NCI-H524 (cell line): ENCODE measurements at places on chromosomes 4 and X.

- DNase-seq, result no peak
Measured at GRCh38 chrX:139739138-139739537, 31.2 kb upstream of the MCF2 start.

DNA sequence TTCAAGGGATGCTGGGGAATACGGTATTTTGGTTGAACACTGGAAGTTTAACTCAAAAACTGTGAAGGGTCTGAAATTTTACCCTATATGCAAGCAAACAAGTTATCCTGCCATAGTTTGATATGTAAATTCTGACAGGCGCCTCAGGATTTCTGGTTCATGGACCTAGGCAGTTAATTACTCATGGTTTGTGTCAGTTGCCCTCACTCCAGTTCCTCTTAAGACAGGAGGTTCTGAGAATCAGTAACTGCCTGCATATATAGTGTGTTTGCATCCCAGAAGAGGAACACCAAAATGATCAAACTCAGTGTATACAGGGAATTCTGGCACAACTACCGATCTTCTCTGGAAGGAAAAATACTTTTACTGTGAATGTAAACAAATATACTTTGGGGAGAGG is 360.4 kb upstream of the NWD2 start:
- no peak for DNase-seq

DNA sequence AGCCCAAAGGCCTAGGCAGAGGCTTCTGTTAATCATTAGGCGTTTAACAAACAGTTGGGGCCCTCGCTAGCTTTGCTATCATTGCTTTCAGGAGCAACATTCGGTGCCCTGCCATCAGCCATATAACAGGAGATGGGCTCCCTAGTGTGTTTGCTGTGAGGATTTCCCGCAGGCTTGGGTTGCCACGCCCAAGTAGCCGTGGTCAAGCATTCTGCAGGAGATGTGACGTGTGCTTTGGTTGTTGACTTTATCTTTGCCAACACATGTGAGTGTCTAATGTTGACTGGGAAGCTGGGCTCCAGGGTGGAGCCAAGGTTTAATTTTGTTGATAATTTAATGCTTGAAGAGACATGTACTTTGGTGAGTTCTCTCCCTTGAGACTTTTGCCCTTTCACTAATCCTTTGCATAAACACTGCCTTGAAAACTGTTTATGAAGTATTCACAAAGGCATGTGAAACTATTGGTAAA is 184.6 kb upstream of the KIT start:
- no peak for DNase-seq

- DNase-seq, result no peak
Measured at GRCh38 chr4:123116412-123116811, 194.0 kb upstream of the NUDT6 start.

- DNase-seq, result no peak
Measured at GRCh38 chr4:84939113-84939512, 27.4 kb downstream of the WDFY3 start.

DNA sequence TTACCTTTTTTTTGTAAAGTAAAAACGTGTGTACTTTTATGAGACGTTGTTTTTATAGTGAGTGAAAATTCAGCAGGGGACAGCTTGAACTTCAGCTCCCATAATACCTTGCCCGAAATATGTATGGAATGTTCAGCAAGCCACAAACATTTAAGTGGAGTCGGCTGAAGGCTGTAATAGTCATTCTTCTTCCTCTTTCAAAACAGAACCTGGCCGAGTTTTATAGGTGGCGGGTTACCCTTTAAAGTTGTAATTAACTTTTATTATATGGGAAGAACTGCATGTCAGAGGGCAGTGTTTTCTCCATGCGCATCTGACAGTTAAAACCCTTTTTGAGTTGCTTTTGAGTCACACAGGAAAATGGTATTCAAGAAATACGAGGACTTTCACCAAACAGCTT is 50.7 kb downstream of the CLDN34 start:
- no peak for DNase-seq

DNA sequence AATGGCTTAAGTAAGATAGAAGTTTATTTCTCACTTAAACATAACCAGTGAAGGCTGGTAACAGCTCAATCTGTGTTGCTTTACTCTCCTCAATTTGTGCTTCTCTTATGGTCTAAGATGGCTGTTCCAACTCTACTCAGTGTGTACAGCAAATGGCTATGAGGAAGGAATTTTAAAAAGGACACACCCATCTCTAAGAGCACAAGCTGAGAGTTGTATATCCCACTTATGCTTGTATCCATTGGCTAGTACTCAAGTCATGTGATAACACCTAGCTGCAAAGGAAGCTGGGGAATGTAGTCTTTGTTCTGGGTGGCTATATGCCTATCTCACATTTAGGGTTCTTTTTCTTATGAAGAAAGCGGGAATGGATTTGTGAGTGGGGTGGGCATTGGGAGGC is 63.3 kb downstream of the GPAT3 start:
- peak; percentile 24 for DNase-seq

GRCh38 chr4:109368661-109369060 is 65.0 kb upstream of the SEC24B start:
- no peak for DNase-seq

GRCh38 chr4:87410679-87411078 is 11.7 kb upstream of the NUDT9 start:
- no peak for DNase-seq

DNA sequence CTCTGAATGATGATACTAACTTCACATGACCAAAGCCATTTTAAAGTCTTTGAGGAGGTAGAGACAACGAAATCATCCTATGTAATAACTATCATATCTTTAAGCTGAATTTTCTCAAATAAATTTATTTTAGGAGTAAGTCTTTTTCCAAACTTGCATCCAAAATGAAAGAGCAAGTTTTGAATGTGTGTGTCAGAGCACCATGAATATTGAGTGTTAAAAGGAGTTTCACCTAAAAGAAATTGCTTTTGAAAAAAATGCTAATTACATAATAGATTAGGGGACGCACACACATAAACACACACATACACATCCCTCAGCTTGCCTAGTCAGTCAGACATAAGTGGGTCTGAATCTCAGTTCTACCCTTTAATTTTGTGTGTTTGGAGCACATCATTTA is 1.9 kb downstream of the ANK2 start:
- DNase-seq, result no peak

DNA sequence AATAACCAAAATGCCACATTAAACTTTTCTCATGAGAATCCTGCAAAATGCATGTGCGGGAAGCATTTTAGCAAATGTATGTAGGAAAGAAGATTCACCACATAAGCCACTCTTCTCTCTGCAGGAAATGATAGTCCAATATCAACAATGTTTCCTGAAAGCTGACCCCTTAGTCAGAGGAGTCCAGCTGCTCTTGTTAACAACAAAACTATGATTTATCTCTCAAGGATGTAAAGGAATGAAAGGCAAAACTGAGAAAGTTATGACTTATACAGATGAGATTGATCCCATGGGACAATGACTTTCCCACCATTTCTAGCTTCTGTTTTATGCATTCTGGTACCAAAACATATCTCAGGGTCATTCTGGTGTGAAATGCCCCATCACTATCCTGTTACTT is 125.0 kb upstream of the EDNRA start:
- no peak for DNase-seq
